Stimulated activated memory B cell treated with anti-CD40 and anti-IgM and Interleukin-4, amounts not matched to agents 10 μg/mL and 1 μg/mL and 100 μg/mL, for 72 hours (primary cell): ENCODE measurements at places on chromosomes 7 and 10.

DNA sequence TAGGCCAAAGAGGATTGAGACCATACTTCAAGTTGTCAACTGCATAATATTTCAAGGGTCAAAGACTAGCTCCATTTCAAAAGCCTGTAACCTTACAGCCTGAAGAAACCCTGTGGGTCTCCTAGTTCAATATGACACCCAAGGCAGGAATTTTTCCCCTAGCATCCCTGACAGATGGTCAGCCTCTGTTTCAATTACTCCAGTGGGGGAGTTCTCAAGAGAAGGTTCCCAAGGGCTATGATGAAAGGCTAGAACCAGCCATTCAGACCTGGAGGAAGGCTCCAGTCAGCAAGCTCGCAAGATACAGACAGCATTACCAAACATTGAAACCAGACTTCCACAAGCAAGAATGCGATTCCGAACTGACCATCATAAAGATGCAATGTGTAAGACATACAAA, 1.6 kb downstream of the HTR7 start:
- no peak for ATAC-seq

GRCh38 chr10:28180654-28181053, 122.2 kb downstream of the MPP7 start:
- no peak for ATAC-seq

GRCh38 chr10:63084690-63085382, 48.3 kb upstream of the NRBF2 start:
- ATAC-seq, result no peak

- no peak for ATAC-seq
Observed at GRCh38 chr10:30282221-30282620, 66.9 kb downstream of the MTPAP start.

DNA sequence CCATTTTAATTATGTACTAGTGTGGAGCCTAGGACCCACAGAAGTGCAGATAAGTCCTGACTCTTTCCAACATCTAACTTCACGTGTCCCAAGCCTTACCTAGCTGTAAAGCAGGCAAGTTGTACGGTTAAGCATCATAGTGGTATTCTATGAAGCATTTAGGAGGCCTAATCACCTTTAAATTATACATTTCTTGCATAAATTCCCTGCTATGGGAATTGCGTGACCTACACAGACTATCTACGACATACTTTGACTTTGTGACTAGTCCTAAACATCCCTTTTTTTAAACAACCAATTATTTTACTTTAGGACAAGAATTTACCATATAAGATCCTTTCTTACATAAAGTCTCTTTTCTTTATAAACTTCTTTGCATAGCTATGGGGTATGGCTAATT, 37.7 kb upstream of the LRGUK start:
- ATAC-seq, result no peak

DNA sequence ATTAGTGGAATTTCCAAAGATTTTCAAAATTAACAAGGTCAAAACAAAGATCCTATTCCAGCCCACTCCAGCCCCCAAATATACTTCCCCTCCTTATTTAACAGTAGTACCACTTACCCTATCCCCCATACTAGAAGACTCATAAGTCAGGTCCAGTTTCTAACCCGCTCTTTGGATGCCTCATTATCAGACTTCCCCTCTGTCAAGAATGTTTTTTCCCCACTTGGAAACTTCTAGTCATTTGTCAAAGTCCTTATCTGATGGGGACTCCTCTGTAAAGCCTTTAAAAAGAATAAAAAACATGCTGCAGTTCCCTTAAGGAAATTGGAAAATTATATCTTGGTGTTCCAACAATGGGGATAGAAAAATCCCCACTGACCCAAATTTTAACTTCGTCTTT, 70.1 kb downstream of the IMMP2L start:
- no peak for ATAC-seq
